ELF-1 (cell line): ENCODE measurements at places on chromosomes 1 and 21.

DNA sequence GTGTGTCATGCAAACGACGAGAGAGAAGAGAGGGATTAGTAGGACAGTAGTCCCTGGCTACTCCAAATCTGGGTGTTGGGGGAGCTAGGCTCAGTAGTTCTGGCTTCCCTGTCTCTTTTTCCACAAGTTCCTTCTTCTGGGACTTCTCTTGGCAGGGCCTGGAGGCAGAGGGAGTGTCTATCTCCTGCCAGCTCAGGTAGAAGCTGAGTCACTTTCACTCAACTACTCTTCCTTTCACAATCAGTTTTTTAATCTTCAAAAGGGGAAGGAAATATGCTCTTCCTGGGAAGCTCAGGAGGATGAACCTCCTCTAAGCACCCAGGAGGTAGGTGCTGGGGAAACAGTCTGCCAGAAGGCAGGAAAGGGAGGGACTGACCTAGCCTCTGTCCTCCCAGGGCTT, 35.2 kb upstream of the MAGOH start:
- no peak for DNase-seq

GRCh38 chr1:59317780-59318179, 20.9 kb downstream of the FGGY start:
- no peak for DNase-seq

DNA sequence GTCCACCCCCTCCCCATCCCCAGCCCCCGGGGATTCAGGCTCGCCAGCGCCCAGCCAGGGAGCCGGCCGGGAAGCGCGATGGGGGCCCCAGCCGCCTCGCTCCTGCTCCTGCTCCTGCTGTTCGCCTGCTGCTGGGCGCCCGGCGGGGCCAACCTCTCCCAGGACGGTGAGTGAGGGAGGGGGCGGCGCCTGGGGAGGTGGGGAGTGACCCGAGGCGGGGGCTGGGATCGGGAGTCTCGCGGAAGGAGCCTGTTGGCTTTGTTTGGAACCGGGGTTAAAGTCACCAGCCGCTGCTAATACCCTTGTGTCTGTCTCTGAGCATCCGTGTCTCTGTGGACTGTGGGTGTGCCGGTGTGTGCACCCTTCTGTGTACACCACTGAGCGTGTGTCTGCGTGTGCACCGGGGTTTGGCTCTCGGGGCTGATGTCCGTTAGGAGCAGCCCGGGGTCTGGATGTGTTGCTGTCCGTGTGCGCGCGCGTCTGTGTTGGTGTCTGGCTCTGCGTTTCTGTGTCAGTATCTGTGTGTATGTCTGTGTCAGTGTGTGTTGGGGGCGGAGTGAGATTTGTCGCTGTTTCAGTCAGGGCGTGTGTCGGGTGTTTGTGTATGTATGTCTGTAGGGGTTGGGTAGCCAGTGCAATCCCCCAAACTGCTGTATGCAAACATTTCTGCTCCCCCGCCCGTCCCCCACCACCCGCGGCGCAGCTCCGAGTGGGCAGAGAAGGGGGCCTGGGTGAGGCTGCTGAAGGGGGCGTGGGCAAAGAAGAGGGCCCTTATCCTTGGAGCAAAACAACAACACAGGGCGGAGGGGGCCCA, 480 bp downstream of the CADM3 start:
- no peak for DNase-seq

DNA sequence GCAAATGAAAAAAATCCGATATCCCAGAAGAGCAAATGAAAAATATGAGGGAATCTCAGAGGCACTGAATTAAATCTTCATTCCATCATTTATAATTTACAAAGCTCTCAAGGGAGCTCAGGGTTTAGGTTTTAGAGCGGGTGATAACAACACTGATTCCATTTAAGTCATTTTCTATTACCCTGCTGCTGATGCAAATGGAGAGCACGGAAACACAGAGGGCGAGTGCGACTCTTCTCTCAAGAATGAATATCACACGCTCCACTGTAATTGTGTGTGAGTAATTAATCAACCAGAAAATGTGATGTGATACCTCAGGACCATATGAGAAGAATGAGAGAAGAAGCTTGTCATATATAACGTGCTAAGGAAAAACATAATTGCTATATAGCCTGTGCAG, 22.7 kb downstream of the CHML start:
- no peak for DNase-seq

- peak; percentile 55 for DNase-seq
These were observed 635.9 kb downstream of the MATN1 start for GRCh38 chr1:30087465-30087864.

DNA sequence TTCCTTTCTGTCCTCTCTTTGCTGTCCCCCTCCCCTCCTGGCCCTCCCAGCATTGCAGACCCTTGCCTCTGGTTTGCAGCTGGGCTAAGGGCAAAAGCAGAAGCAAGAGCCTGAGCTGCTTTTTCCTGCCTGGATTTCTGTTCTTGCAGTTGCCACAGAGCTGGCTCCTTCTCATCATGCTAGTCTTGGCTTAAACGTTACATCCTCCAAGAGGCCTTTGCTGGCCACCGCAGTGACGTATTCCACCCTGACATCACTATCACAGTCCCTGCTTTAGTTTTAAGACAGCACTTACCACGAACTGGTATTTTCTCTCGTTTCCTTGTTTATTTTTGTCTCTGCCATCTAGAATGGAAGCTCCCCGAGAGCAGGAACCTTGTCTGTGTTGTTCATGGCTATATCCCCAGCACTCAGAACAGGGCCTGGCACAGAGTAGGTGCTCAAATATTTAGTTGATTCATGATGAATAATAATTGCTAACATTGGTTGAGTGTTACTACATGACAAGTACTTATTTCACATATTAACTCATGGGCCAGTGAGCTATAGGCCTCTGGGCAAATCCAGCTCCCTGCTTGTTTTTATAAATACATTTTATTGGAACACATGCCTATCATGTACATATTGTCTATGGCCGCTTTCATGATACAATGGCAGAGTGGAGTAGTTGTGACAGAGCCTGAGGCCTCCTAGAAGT, 13.2 kb upstream of the CSF1 start:
- DNase-seq = no peak

DNA sequence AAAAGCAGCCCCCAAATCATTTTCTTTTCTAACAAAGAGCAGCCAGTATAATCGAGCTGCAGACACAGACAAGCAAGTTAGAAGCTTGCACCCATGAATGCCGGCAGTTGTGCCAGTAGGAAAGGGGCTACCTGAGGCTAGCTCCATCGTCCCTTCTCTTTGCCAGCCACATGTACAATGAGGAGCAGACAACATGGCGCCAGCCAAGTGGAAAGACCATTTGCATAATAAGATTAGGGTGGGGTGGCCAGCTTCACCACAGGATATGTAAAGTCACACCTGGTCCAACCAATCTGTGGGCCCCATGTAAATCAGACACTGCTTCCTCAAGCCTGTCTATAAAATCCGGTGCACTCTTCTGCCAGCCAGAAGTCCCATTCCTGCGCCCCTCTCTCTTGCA, 103.7 kb downstream of the CCDC185 start:
- DNase-seq = no peak

DNA sequence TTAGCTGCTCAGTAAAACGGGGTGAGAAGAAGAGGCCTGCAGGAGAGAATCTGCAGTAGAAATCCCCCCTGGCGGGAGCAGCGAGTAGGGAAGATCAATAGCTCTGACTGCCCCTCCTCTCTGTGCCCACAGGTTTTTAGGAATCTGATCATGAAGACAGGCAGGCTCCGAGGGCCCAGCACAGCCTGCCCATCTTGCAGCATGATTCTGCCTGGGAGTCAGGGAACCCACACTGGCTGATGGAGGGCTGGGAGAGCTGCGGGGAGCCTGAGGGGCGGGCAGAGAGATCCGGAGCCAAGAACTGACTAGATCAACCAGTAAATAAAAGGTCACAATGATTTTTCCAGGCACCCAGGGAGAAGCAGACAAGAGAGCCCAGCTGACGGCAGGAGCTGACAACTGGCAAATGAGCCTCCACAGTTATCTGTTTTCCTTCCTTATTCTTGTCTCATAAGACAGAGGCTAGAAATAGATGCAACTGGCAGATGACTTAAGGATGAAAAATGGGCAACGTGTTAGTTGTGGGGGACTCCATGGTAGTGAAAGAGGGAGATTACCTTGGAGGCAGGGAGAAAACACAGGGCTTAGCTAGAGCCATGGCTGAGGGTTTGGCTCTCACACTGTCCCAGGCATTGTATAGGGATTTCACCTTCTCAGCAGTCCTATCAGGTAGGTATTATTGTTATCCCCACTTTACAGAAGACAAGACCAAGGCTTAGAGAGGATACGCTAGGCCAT, 116.2 kb downstream of the PLXNA2 start:
- peak; percentile 41 for DNase-seq

GRCh38 chr1:17798799-17799382, 43.8 kb downstream of the ACTL8 start:
- no peak for DNase-seq

GRCh38 chr1:43552813-43553212, 22.1 kb downstream of the PTPRF start:
- DNase-seq = no peak

GRCh38 chr1:85313888-85314696, 37.7 kb upstream of the BCL10 start:
- DNase-seq = no peak

DNA sequence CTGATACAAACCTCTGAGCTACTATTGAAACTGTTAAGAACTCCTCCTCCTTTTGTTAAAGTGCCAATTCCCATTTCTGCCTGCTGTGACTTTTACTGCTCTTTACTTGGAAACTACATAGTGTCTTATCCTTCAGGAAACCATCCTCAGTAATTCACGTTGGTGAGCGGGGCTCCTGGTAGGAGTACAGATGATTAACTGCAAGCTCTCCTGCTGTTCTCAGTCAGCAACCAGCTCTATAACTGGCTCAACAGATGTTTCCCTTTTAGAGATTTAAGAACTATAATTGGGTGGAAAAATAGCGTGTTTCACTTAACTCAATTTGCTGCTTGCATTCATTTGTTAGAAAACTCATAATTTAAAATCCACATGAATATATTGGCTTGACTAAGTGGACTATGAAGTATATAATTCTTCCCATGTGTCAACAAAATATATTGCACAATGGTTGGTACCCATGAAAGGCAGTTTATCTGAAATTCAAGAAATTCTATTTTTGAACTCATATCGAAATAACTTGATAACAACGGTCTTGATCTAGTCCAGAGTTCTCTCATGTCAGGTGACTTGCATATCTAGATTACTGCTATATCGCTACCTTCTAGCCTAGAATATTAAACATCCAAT, 574.0 kb downstream of the KCNT2 start:
- DNase-seq = peak; percentile 13

DNA sequence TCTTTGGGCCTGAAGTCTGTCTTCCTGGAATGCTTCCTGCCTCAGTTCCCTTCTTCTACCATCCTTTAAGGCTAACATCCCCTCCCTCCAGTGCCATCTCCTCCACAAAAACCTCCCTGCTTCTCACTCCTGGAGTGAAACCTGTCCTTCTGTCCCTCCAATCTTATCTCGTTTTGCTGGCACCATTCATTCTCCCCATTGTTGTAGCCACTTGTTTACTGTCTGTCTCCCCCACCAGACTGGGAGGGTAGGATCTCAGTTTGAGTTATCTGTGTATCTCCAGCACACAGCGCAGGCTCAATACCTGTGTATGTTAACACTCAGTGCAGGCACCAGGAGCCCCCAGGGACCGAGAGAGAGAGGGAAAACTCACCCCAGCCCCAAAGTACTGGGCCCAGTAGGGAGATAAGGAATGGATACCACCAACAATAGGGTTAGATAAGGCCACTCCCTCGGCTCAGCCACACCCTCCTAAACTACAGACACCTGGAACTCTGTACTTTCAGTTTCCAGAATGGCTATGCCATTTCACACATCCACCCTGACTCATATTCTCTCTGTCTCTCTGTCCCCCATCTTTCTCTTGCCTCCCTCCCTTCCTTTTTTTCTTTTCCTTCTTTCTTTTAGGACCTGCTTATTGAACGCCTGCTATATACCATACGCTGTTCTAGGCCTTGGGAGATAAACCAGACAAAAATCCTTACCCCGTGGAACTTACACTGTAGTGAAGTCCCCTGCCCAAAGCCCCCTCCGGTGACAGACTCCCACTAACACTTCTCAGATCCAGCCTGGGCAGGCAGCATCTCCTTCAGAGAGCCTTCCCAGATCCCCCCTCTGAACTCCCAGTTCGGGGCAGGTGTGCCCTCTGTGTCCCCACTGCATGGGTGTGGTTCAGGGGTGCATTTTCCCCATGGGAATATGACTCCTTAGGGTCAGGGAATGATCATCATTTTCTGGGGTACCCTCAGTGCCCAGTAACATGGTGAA, 3.3 kb upstream of the SSBP3 start:
- peak; percentile 82 for DNase-seq

GRCh38 chr1:180842491-180843275, 70.0 kb upstream of the KIAA1614 start:
- DNase-seq = peak; percentile 5

DNA sequence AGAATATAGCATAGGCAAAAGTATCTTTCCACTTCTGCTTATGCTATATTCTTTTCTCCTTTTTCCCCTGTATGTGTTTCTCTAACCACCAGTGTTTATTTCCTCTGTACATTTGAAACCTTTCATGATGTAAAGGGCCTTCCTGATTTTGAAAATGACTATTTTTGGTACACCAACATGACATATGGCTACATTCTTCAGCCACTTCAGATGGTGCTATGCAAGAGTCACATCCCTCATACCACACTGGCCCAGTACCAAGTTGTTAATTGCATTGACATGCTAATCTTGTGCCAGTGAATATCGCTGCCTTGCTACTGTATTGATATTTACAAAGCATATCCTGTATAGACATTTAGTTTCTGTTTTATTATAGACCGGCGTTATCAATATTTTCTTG, 408.7 kb downstream of the NCAM2 start:
- DNase-seq = no peak

DNA sequence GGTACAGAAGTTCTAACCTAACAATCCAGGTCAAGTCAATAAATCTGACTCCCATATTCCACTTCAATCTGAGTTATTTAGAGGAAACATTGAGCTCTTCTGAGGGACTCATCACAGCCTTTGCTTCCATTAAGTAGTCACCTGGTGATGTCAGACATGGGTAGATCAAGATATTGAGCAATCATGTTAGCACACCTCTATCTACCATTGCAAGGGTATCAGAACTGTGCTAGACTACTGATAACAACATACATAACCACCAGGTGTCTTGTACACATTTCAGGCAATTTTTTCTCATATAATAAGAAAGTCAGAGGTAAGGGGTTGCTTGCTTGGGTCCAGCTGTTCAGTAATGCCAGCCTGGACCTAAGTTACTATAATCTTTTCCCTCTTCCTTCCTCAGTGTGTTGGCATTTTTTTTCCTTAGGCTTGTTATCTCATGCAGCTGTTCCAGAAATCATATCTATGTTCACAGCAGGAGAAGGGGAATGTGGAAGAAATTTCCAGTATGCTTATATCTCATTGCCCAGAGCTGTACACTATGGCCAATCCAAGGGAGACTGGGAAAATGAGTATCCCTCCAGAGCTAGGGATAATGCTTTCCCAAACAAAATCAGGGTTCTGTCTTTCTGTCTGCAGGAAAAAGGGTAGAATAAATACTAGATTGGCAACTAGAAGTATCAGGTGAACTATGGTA, 52.3 kb downstream of the GRIK1 start:
- no peak for DNase-seq

GRCh38 chr1:6358757-6359201, 34.8 kb downstream of the ACOT7 start:
- DNase-seq = no peak

DNA sequence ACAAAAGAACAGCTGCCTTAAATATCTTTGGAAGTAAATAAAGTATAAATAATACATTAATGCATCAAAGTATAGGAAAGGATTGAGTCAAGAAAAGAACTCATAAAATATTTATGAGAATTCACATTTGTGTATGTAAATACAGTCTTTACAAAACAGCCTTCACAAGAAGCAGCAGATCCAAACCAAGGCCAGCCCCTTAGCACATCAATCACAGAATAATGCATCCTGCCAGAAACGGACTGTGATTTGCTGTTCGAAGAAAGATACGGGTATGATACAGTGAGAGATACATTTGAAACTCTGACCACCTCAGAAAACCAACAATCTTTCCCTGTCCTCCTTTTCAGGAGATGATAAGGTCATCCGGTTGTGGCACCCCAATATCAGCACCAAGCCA, 70.9 kb downstream of the WDR64 start:
- no peak for DNase-seq
